Hematopoietic multipotent progenitor cell treated with erythropoietin and hydrocortisone succinate and interleukin-3 and kit ligand, for 8 days (in vitro differentiated cells): ENCODE measurements at places on chromosomes 3 and 15.

GRCh38 chr3:156630773-156631093 lies 43.7 kb upstream of the TIPARP start:
- DNase-seq, result no peak

GRCh38 chr3:41200669-41201021 lies 1.3 kb downstream of the CTNNB1 start:
- DNase-seq, result peak; percentile 67

DNA sequence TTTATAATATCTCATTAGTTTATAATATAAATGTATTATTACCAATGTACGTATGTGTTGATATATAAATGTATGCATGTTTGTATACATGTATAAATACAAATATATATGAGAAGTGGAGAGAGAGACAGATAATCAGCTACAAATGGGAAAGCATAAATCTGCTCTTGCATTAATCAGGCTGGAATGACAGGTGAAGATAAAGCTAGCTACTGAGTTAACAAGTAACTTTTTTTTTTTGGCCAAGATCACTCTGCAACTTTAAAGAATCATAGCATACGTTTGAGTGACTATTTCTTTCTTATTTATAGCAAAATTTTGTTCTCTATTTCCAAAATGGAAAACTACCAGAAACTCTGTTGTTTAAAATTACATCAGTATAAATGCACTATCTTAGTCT lies 422.8 kb downstream of the SI start:
- DNase-seq, result no peak

GRCh38 chr3:134643150-134643675 lies 7.6 kb downstream of the KY start:
- DNase-seq, result no peak

- no peak for DNase-seq
These were observed 64.3 kb downstream of the CMTM8 start for GRCh38 chr3:32302601-32303398.

DNA sequence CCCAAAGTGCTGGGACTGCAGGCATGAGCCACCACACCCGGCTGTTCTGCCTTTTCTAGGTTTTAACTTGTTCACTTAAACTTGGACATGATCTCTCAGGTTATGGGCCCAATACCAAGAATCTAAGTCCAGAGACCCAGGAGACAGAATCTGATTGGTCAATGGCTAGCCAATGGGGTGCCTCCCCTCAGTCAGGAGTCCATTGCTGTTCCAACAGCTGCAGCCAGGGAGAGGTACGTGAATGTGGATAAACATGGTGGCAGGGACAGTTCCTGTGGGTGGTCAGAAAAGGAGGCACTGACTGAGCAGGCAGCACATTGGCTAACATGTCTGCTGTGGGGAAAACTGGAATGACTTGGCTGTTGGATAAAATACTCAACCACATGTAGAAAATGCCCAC lies 140.3 kb downstream of the RPLP1 start:
- DNase-seq, result peak; percentile 9

DNA sequence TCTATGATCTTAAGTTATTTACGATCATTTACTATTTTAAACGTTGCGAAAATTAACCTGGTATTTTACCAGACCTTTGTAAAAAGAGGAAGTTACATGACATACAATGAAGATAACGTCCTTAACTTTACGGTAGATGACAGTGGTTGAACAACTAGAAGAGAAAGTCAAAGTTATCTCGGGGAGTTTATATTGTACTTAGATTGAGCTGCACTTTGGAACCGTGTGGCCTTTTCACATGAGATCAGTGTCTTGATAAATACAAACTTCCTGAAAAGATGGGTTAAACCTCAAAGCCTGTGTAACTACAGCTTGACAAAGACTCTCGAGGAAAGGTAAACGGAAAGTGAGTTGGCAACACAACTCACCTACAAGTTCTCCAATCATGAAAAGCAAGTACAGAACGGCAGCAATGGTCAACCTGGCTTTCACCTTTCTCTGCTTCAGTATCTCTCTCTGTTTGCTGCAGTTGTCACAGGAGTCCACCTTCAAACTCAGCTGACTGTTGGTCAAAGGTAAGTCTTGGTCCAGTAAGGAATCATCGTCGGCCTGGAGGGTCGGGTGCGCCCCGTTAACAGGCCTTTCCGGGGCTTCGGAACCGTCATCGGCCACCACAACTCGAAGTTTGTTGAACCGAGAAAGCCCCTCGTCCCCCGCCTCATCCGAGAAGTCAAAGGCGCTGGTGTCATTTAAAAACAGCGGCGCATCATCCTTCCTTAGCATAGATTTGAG lies 793 bp downstream of the SLC30A4 start:
- peak; percentile 4 for DNase-seq

DNA sequence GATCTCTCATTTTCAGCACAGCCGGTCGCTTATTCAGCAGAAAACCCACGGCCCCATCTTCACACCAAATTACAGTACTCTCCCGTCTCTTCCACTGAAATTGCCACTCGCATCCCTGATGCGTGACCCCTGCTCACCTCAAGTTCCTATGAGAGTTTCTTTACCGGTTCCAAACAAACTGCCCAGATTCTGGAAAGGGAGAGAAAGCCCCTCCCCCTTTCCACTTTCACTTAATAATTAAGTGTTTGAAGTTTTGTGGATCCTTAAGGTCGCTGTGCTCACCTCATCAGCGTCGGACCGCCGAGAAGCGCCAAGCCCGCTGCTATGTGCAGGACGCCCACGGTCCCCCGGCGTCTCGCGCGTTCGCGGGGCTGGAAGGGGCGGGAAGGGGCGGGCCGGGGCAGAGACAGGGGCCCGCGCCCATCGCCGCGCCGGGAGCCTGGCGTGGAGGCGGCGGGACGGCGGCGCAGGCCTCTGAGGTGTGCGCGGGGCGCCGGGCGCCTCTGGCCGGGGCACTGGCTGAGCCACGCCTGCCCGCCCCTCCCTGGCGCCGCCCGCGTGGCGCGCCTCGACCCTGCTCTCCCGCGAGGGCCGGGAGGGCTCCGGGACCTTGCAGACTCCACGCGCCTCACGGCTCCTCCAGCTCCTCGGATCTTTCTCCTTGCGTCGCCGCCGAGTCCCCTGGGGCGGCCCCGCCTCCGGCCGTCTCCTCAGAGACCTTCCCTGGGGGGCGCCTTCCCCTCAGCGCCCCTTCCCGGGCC lies at the start of gene GPR156:
GPR156 (minus strand) TSS at position 476 of the 761 bp plus-strand sequence. CDS start 41,124 bp downstream, outside the sequence.
- no peak for DNase-seq
